Thymus (tissue), 14 donors: ENCODE measurements at places on chromosomes 3 and 15. TPM values are rescaled to one million over a fixed set of nuclear protein-coding genes. Genes with fewer than 3 reads are reported as not detected.

DNA sequence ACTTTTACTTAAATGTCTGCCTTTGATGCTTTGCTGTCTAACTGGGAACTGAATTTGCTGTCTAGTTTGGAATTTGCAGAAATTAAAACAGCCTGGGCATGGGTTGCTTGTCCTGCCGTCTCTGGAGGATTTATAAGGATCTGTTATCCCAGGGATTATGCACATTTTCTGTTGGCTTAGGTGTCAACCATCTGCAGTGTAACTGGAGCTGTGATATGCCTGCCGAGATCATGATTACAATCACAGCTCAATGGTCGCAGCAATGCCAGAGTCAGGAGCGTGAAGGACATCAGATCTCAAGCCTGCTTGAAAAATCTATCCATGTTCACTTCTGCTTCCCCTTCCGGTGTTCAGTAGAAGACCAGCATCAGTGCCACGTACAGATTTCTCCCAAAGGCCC lies 41.8 kb upstream of the SETMAR start:
- DNase-seq: no peak

GRCh38 chr15:79615754-79616153 lies 183.6 kb downstream of the MINAR1 start:
- DNase-seq: no peak

DNA sequence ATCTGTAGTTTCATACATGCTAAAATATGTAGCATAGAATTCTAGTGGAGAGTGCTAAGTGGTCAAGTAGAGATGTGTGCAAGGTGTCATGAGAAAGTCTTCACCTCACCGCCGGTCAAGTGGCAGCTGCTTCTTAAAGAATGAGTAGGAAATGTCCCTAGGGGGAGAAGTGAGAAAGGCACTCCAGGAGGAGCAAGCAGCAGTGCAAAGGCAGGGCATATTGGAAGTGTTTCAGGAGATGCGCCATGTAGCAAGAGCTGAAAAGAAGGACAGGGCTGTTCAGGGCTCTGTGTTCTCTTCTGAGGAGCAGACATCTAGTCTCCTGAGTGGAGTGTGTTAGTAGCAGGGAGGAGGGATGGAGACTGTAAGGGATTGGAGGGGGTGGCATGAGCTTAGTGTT lies 312.4 kb upstream of the SEMA6D start:
- DNase-seq: no peak

DNA sequence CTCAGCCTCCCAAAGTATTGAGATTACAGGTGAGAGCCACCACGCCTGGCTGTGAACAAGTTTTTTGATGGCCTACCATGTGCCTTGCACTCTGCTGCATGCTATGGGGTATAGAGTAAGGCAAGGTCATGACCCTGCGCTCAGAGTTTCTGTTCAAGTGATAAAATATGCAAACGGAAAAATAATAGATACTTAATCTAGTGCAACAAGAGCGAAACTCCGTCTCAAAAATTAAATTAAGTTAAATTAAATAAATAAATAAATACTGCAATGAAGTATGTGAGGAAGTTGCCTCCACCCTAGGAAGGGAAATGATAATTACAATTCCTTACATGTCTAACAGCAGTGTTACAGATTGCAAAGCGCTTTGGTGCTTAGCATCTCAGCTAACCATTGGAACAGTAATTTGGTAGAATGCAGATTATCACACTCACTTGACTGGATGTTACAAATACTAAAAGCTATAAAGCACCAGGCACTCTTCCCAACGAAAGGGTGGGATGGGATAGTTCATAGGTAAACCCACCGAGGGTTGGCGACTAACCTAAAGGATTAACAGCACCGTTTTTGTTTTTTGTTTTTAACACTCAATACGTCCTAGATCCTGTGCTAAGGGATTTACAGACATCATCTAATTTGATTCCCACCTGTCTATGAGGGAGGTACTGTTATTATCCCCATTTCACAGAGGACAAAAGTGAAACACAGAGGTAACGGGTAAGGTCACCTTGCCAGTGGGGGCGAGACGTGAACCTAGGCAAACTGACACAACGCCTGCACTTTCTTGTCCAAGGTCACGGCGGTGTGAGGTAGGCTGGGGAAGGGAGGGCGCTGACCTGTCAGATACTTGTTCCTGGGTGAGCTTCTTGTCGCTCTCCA lies 793 bp upstream of the FANCD2 start:
- DNase-seq: no peak

GRCh38 chr3:65716071-65716751 lies 322.5 kb downstream of the MAGI1 start:
- no peak for DNase-seq

- no peak for DNase-seq
These were observed 13.6 kb upstream of the ADAMTS17 start for GRCh38 chr15:100355342-100355741.

GRCh38 chr3:108664266-108664665 lies 74.7 kb downstream of the DZIP3 start:
- DNase-seq: no peak

- DNase-seq: no peak
These were observed 59.2 kb upstream of the APEH start for GRCh38 chr3:49614936-49615335.

Gene AQR
- 37.8 TPM for total RNA-seq

Gene A4GNT
- 0.05 TPM for total RNA-seq

Gene PIERCE2
- total RNA-seq: 1.9 TPM
